ENCODE measurements at places on chromosomes 3 and 15. TPM values are rescaled to one million over a fixed set of nuclear protein-coding genes. Genes with fewer than 3 reads are reported as not detected.

DNA sequence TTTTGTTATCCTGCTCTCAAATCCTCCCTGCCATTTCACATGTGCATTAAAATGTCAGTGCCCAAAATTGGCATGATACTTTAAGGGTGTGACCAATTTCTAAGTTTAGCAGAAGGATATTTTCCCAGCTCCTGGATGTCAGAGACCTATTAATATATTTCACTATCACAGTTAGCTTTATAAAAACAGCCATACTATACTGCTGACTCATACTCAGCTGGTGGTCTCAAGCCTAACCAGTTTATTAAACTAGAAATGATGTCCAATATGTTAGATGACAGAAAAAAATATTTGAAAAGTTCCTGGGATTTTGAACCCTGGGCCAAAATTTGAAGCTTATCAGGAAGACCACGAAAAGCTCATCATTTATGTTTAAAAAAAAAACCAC is 60.9 kb upstream of the ZNF280D start:
- no peaks in the 10 kb centered on the region for H3K4me1 ChIP-seq
- H3K36me3 ChIP-seq: no peaks in the 10 kb centered on the region
- no peak for DNase-seq
- H3K27ac ChIP-seq: no peak overlapping the region
- H3K4me3 ChIP-seq: no peak overlapping the region
- no peaks in the 10 kb centered on the region for H3K27me3 ChIP-seq

- peaks cover 13% of the 10 kb centered on the region for H3K36me3 ChIP-seq
- H3K27ac ChIP-seq: no peak overlapping the region
- no peaks in the 10 kb centered on the region for H3K4me1 ChIP-seq
- DNase-seq: no peak
- H3K27me3 ChIP-seq: no peaks in the 10 kb centered on the region
Observed at GRCh38 chr3:13343601-13344000, 76.5 kb downstream of the NUP210 start.

- no peak overlapping the region for H3K27ac ChIP-seq
- no peaks in the 10 kb centered on the region for H3K4me1 ChIP-seq
- H3K27me3 ChIP-seq: no peaks in the 10 kb centered on the region
- no peak for DNase-seq
- H3K36me3 ChIP-seq: no peaks in the 10 kb centered on the region
- no peak overlapping the region for H3K4me3 ChIP-seq
Observed at GRCh38 chr3:79012946-79013362, 754.8 kb downstream of the ROBO1 start.

GRCh38 chr3:44795197-44795596 is 33.6 kb downstream of the KIF15 start:
- DNase-seq: no peak
- H3K27ac ChIP-seq: no peak overlapping the region
- no peak overlapping the region for H3K4me3 ChIP-seq
- H3K27me3 ChIP-seq: no peaks in the 10 kb centered on the region
- H3K36me3 ChIP-seq: no peaks in the 10 kb centered on the region
- H3K4me1 ChIP-seq: no peaks in the 10 kb centered on the region

DNA sequence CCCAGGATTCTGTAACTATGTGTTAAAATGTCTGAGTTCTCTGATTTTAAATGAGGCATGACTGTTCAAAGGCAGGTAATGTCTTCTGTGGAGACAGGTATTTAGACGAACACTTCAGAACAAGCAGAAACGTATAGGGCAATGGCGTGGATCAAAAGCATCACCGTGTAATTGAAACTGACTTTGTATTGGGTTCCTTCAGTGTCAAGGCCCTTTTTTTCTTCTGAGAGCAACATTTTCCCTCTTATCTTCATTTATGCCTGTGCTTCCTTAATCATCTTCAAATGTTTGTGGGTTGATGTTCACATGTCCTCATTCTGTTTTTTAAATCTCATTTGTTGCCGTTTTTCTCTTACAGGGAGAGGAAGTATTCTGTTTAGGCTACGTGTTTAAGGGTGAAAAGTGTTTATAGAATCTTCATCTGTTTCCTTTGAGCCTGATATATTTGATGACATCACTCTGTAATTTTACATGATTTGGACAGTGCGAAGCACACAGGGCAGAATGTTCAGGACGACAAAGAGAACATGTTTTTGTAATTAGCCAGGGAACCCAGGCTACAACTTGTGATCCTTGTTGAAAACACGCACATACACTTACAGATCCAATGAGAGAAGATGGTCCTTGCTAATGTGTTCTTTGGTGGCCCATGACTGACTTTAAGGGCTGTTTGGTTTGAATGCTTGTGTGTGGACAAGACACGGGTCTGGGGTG is 196.0 kb downstream of the LRTM1 start:
- no peaks in the 10 kb centered on the region for H3K36me3 ChIP-seq
- no peaks in the 10 kb centered on the region for H3K4me1 ChIP-seq
- no peaks in the 10 kb centered on the region for H3K27me3 ChIP-seq

DNA sequence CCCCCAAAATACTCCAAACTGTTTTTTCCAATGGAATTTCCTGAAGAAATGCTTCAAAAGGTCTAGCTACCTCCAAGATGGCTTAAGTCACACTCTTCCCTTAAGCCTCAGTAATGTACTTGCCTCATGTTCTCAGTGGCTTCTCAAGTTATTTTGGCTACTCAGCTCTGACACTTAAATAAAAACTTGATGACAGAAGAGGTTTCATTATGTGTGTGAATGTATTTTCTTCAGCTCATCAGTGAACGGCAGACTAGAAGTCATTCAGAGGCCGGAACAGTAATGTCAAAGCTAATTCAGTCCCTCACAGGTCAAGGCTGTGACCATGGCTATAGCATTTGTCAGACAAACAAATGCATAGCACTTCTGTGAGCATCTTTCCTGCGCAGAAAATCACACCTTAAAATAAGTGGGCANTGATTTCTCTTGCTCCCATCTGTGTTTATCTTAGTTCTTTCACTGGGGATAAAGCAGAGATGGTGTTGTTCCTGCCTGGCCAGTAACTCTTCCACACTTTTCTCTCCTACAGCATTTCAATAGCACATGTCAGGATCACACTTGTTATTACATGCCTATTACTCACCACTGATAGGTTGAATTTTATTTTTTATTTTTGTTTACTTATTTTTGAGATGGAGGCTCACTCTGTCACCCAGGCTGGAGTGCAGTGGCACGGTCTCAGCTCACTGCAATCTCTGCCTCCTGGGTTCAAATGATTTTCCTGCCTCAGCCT is 68.5 kb upstream of the PLCL2 start:
- no peak for DNase-seq
- H3K27me3 ChIP-seq: no peaks in the 10 kb centered on the region
- H3K4me3 ChIP-seq: no peak overlapping the region
- H3K36me3 ChIP-seq: no peaks in the 10 kb centered on the region

DNA sequence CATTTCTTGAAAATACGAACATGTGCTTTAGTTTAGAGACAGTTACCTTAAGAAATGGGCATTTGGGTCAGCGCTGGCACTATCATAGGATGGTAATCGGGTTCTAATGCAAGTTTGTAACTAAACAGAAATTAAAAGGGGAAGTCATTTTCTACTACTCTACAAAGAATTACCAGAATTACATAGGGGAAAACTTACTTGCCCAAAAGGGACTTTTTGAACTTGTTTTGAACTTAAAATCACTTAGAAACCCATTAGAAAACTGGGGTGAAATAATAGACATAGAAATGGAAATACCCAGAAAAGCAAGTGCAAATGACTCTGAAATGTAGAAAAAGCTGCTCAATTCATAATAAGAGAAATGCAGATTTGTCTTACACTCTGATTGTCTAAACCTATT is 44.9 kb downstream of the SPATA16 start:
- H3K36me3 ChIP-seq: no peaks in the 10 kb centered on the region
- H3K4me1 ChIP-seq: no peaks in the 10 kb centered on the region
- DNase-seq: no peak
- H3K27me3 ChIP-seq: no peaks in the 10 kb centered on the region

GRCh38 chr15:77617476-77618230 is 15.1 kb downstream of the LINGO1 start:
- no peak for DNase-seq
- H3K27ac ChIP-seq: no peak overlapping the region
- no peaks in the 10 kb centered on the region for H3K27me3 ChIP-seq
- H3K4me1 ChIP-seq: no peaks in the 10 kb centered on the region
- H3K36me3 ChIP-seq: no peaks in the 10 kb centered on the region

- H3K27me3 ChIP-seq: no peaks in the 10 kb centered on the region
- peaks cover 12% of the 10 kb centered on the region for H3K4me1 ChIP-seq
- H3K4me3 ChIP-seq: no peak overlapping the region
Observed at GRCh38 chr15:70714015-70714414, 49.3 kb downstream of the UACA start.

- H3K27me3 ChIP-seq: no peaks in the 10 kb centered on the region
- H3K4me3 ChIP-seq: no peak overlapping the region
- no peak for DNase-seq
- H3K36me3 ChIP-seq: no peaks in the 10 kb centered on the region
Observed at GRCh38 chr3:13405614-13406013, 14.5 kb downstream of the NUP210 start.

GRCh38 chr15:96047255-96047931 is 283.1 kb upstream of the NR2F2 start:
- no peak overlapping the region for H3K4me3 ChIP-seq
- peaks cover 5% of the 10 kb centered on the region for H3K4me1 ChIP-seq
- no peaks in the 10 kb centered on the region for H3K36me3 ChIP-seq
- no peaks in the 10 kb centered on the region for H3K27me3 ChIP-seq
- H3K27ac ChIP-seq: peak overlapping the region; percentile 27
- DNase-seq: no peak

DNA sequence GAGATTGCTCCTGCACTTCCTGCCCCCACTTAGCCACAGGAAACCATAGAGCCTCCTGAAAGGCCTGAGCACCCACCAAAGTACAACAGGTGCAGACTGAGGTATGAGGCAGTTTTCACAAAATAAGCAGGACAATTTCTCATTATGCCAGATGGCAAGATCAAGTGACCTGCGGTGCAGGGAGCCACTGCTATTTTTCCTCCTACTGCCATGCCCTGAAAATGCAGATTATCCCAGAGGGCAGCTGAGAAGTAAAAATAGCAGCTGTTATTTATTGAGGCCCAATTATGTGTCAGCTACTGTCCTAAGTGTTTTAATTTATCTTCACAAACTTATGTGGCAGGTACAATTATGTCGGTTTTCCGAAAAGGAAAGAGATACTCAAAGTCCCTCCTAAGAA is 209.5 kb upstream of the ST8SIA2 start:
- H3K4me1 ChIP-seq: no peaks in the 10 kb centered on the region
- H3K27ac ChIP-seq: no peak overlapping the region
- H3K27me3 ChIP-seq: no peaks in the 10 kb centered on the region
- no peak overlapping the region for H3K4me3 ChIP-seq
- no peak for DNase-seq

- H3K36me3 ChIP-seq: no peaks in the 10 kb centered on the region
- no peak overlapping the region for H3K27ac ChIP-seq
- H3K4me1 ChIP-seq: no peaks in the 10 kb centered on the region
- H3K27me3 ChIP-seq: no peaks in the 10 kb centered on the region
Observed at GRCh38 chr15:68262514-68263356, 14.8 kb upstream of the FEM1B start.

DNA sequence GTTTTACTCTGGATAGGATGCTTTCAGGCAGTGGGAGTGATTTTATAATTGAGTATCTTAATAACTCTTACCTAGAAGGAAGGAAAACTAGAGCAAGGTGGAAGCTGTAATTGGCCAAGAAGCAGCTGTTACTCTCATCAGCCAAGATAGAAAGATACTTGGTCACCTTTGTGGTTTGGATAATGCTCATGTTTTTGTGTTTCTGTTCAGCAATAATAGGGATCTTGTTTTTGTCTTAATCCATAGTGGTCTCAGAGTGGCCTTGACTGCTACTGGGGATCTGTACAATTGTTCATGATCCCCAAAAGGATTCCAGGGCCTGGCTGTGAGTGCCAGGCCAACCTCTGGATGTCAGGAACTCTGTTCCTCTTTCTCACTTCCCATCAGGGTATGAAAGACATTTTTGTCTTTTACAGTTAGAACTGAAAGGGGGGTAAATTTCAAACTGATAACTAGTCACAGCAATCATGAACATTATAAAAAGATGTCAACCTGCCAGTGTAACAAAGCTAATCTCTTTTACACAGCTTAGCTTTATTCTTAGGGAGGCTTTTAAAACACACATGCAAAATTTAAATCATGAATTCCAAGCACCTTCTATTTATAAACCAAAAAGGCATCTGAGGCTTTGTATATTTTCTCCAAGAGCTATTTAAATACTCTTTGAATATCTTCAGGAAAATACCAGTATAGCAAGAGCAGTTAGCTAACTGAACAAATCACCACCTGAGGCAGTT is 6.0 kb downstream of the UBL7 start:
- no peak overlapping the region for H3K27ac ChIP-seq
- no peak for DNase-seq
- H3K27me3 ChIP-seq: no peaks in the 10 kb centered on the region
- H3K4me1 ChIP-seq: peaks cover 1% of the 10 kb centered on the region

GRCh38 chr15:47603026-47603425 is 114.3 kb upstream of the SEMA6D start:
- no peaks in the 10 kb centered on the region for H3K36me3 ChIP-seq
- no peaks in the 10 kb centered on the region for H3K27me3 ChIP-seq
- H3K27ac ChIP-seq: no peak overlapping the region
- H3K4me1 ChIP-seq: no peaks in the 10 kb centered on the region
- no peak overlapping the region for H3K4me3 ChIP-seq

DNA sequence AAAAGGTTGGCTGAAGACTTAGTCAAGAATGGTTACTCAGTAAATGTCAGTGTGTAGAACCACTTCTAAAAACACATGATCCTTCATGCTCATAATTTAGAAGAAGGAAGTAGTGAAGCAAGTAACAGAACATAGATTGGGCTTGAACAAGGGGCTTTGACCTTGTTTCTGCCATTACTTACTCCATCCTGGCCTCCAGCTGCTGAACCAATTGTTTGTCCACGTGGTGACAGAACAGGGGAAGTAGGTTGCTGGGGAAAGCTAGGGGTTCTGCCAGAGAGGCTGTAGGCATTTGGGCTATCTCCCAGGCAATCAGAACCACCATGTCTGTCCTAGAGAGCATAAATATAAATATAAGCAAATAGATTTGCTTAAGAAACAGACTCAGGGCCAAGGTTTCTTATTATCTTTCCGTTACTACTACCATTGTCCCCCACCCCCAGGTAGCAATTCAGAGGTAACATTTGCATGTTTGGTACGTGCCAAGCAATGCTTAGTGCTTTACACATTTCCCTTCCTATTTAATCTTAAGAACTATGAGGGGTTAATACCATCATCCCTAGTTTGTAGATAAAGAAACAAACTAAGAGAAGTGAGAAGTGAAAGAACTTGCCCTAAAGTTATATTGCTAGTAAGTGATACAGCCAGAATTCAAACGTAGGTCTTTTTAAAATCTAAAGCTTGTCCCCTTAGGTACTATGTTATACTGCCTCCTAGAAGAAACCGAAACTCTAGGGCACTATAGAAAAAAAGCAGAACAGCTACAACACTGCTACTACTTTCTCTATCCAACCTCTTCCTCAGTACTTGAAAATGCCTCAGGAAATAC is 3.0 kb upstream of the SPG11 start:
- no peaks in the 10 kb centered on the region for H3K27me3 ChIP-seq
- H3K4me3 ChIP-seq: no peak overlapping the region
- H3K4me1 ChIP-seq: peaks cover 15% of the 10 kb centered on the region
- no peaks in the 10 kb centered on the region for H3K36me3 ChIP-seq
- H3K27ac ChIP-seq: no peak overlapping the region

GRCh38 chr3:112647122-112647521 is 6.2 kb upstream of the CCDC80 start:
- no peaks in the 10 kb centered on the region for H3K27me3 ChIP-seq
- peaks cover 6% of the 10 kb centered on the region for H3K4me1 ChIP-seq
- no peak overlapping the region for H3K27ac ChIP-seq
- no peak for DNase-seq

GRAMD1C gene
- total RNA-seq: 3.7 TPM

MKRN3 gene
- not detected for total RNA-seq

LTK gene
- total RNA-seq: 20.6 TPM

CILP gene
- 5.2 TPM for total RNA-seq

KLHL40 gene
- not detected for total RNA-seq

C3orf18 gene
- 6.0 TPM for total RNA-seq

CADM2 gene
- total RNA-seq: under 0.01 TPM

GOLGA6L4 gene
- 2.3 TPM for total RNA-seq

EPHB3 gene
- 6.4 TPM for total RNA-seq
